Brain microvascular endothelial cell (primary cell): ENCODE measurements at places on chromosomes 1 and 21.

DNA sequence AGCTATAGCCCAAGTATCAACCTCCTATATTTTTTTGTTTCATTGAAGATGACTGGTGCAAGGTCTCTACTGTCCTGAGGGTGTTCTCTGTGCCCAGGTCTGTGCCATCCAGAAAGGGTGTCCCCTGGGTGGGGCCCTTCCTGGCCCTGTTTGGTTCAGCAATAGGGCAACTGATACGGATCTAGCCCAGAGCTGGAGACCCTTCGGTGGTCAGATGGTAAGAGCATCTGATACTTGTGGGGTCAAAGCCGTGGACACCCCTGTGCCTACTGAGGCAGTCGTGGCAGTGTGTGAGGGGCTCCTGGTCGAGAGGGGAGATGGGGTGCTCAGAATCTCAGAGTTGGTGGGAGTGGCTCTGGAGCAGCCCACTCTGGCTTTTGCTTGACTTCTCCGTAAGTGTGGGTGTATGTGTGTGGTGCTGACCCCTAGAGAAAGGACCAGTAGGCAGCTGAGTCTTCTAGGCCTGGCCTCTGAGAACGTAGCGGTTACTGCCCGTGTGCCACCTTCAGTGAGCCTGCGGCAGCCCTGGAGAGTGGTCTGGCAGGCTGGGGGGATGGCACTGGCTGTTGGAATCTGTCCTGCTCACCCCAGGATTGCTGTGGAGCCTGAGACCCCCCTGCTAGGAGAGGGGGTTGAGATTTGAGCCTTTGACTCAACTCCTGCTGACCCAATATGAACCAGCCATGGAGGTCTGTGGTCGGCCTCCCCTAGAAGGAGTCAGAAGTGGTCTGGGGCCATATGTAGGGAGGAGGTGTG, 2.7 kb downstream of the AMPD2 start:
- DNase-seq: no peak

DNA sequence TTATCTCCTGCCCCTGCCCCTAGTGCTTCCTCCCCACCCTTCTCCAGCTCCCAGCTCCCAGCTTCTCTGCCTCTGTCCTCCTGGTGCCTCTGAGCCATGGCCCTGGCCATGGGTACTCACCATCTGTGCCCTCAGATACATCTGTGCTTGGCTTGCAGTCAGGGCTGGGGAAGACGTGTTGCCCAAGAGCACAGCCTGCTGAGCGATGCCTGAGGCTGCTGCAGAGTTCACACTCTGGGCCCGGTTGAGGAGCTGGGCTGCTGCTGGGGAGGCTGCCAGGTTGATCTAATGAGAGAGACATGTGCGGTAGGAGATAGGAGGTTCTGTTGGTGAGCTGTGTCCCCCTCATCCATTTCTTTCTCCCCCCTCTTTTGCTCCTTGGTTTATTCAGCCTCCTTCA, 49.4 kb upstream of the A3GALT2 start:
- DNase-seq: no peak

DNA sequence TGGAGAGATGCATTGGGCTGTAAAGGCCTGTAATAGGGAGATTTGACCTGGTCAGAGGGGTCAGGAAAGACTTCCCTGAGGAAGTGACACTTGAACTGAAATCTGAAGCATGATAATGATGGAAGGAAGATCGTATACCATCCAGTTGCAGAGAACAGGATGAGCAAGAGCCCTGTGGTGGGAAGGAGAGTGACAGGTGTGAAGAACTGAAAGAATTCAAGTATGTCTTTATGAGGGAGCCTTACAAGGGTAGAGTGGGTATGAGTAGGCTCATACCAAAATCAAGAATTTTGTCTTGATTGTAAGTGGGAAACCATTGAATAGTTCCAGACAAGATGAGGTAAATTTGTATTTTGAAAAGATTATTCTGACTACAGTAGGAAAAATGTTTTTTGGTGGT, 129.4 kb downstream of the RASAL2 start:
- DNase-seq: no peak

DNA sequence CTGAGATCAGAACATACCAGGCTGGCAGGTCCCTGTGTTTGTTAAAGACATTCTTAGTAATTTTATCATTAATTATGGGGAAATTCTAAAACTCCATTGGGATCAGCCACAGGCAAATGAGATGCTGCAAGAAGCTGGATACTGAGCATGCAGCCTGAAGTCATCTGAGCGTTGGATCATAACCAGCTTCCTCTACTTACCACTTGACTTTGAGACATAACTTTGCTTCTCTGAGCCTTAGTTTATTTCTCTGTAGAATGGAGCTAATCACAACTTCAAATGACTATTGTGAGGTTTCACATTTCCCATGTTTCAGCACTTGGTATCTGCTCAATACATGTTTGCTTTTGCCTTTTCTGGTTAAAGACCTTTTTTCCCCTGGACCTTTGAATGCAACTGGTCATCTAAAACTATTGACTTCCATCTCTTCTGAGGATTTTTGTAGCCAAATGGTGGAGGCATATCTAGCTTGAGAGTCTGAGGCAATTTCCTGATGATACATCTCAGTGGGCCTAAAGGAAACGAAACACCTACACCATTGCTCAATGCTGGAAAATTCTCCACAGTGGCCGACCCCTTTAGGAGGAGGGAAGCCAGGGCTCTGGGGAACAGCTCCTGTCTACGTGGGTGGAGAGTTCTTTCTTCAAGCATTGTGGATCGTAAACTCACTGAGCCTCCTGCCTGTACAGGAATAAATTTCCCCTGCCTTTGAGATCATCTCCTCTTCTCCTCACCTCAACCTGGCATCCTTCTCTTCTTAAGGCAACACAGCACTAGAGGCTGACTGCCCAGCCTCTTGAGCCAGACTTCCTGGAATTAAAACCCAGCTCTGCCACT, 109.1 kb upstream of the HOOK1 start:
- DNase-seq: peak; percentile 53

GRCh38 chr1:38113159-38113666, 66.6 kb upstream of the POU3F1 start:
- no peak for DNase-seq

DNA sequence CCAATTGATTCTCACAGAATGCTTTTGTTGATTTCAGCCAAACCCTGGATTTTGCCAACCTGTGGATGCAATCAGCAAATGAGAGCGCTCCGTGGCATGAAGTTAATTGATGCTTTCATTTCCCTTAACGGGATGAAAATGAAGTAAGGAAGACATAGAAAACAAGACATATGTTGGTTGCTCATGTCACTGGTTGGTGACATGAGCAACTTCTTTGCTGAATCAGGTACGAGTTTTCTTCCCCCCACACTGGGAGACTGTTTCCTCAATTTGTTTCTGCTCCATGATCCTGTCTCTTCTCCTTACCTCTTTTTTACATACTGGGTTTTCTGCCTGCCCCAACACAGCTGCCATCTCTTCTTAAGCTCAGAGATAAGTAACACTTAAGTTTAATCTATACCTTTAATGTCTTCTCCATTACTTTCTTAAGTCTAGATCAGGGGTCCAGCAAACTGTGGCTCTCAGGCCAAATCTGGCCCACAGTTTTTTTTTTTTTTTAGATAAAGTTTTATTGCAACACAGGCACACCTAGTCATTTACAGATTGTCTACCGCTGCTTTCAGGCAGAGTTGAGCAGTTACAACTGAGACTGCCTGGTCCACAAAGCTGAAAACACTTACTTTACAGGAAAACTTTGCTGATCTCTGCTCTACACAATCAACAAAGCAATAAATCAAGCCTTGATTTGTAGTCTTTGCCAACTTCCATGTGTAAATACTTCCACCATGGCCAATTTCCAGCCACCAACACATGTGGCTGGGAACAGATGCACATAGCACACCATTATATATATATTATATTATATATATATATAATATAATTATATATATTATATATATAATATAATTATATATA, 13.3 kb downstream of the GPR157 start:
- DNase-seq: no peak

DNA sequence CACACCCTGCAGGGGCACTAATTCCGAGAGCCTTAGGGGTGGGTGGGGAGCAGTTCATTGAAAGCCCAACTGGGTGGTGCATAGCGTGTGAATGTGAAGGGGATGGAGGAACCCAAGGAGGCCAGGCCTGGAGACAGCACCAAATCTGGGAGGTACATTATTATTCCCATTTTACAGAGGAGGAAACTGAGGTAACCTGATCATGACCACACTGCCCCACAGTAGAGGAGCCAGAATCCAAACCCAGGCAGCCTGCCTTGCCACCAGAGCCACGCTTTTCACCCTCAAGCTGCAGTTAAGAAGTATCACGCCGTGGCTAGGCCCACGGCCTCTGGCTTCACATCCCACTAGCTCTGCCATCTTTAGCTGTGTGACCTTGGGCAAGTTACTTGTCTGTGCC, 633 bp upstream of the BSND start:
- DNase-seq: no peak

DNA sequence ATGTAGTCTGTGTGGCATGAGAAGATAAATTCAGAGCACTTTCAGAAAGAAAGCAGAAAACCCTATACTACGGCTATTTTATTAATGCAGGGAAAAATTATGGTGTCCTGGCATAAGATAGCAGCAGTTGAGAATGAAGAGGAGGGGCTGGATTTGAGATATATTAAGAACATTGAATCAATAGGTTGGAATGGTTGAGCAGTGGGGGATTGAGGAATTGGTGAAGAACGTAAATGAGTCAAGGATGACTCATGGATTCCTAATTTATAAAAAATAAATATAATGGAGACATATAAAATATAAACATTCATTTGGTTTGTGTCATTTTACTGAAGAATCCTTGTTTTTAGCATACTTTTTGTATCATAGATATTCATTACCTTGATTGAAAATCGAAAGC, 234.3 kb upstream of the ADAMTS5 start:
- peak; percentile 16 for DNase-seq

- DNase-seq: peak; percentile 92
Observed at GRCh38 chr21:31293986-31294385, 50.1 kb downstream of the TIAM1 start.

DNA sequence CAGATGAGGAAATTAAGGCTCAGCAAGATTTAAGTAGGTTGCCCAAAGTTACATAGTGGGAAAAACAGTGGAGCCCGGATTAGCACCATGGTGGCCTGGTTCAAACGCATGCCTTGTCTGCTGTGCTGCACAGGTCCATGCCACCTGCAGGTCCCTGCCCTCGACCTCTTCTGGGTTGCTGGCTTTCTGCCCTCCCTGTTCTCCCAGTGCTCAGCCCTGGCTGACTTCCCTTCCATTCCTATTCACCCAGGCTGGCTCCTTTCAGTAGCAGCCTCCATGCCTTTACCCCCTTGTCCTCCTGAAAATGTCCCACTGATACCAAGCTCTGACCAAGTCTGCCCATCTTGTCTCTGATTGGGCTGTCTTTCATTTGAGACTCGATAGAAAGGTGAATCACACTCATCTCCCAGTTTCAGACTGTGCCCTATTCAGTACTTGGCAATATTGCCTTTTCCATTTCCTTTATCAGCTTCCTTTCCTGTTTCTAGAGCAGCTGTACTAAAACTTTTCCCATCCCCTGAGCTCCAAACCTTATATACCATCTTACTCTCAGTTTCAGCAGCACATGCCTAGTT, 75.8 kb downstream of the ST3GAL3 start:
- DNase-seq: no peak
